ENCODE measurements at places on chromosomes 1 and 21. TPM values are rescaled to one million over a fixed set of nuclear protein-coding genes. Genes with fewer than 3 reads are reported as not detected.

The CCDC181 gene
- total RNA-seq: 4.2 TPM

DNA sequence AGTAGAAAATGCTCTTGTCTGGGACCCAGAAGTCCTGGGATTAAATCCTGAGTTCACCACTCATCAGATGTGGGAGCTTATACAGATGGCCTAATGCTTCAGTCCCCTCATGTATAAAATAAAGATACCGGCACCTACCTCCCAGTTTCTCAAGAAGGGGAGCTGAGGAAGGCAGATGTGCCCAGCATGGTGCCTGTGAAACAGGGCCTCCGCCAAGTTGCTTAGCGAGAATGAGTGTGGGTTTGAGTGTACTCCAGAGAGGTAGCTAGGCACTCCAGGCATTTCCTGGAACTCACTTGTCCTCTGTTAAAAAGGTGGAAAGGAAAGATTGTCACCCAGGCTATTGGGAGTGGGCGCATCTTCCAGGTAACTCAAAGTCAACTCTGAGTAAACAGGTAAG, 37.8 kb downstream of the IER5 start:
- DNase-seq: no peak

DNA sequence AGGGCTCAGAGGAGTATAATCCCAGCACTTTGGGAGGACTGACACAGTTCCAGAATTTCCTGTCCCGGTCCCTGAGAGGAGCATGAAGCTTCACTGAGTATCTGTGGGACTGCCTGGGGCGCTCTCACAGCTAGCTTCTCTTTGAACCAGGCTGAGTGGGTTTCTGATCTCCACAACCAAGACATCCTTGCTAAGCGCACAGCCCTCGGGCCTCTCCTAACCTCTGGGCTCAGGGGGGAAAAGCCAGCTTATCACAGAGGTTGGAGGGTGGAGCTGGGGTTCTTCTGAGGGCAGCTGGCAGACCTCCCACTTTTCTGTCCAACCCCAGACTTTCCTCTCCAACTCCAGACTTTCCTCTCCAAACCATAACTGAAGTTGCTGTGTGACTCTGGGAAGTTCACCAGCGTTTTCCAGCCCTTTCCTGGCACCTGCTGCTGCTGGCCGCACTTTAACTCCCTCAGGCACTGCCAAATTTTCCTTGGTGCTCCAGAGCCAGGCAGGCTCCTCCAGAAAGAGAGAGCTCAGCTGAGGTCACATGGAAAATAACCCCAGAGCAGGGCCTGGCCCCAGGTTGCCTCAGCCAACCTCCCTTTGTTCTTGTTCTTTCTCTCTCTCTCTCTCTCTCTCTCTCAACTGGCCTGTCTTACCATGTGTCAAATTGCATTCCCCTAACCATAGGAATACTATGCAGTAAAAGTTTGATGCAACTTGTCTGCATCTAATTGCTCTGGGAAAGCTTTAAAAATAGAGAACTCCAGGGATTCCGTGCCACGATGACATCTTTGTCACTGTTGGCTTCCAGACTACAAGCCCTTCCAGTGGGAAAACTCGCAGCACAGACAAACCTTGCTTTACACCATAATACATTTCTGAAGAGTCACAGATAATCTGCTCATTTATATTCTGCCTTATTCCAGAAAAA, 49.5 kb downstream of the OLFML2B start:
- DNase-seq: no peak

GRCh38 chr1:64891448-64891825, 74.9 kb downstream of the JAK1 start:
- DNase-seq: no peak

DNA sequence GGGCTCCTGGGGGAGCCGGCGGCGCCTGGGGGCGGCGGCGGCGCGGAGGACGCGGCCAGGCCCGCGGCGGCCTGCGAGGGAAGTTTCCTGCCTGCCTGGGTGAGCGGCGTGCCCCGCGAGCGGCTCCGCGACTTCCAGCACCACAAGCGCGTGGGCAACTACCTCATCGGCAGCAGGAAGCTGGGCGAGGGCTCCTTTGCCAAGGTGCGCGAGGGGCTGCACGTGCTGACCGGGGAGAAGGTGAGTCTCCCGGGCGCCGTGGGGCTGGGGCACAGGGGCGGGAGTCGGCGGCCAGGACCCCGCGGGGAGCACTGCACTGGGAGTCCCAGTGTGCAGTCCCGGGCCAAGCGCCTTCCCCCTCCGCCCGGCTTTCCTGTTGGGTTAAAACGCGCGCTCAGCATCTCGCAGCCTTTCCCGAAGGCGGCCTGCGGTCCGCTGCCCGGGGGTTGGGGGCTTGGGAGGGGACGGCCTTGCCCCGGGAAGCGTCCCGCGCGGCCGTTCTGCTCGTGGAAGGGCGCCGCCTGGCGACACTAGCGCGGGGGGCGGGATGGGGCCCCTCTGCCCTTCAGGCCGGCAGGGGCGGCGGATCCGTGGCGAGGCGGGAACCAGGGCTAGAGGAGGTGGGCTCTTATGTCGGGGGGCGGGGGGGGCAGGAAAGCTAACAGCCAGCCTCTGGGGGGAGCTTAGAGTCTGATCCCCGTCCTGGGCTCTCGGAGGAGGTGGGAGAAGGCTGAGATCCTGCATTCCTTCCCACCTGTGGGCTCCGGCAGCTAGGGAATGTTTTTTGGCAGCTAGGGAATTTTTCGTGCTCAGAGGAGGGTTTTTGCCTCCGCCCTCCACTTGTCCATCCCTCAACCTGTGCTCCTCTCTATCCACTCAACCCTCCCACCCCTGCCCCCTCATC, 1.1 kb downstream of the HUNK start:
- peak; percentile 56 for DNase-seq

- DNase-seq: no peak
These were observed 16.0 kb downstream of the ST6GALNAC3 start for GRCh38 chr1:76090283-76091203.

The LCE1F gene
- not detected for total RNA-seq
